ENCODE measurements at places on chromosomes 6 and 20. TPM values are rescaled to one million over a fixed set of nuclear protein-coding genes. Genes with fewer than 3 reads are reported as not detected.

DNA sequence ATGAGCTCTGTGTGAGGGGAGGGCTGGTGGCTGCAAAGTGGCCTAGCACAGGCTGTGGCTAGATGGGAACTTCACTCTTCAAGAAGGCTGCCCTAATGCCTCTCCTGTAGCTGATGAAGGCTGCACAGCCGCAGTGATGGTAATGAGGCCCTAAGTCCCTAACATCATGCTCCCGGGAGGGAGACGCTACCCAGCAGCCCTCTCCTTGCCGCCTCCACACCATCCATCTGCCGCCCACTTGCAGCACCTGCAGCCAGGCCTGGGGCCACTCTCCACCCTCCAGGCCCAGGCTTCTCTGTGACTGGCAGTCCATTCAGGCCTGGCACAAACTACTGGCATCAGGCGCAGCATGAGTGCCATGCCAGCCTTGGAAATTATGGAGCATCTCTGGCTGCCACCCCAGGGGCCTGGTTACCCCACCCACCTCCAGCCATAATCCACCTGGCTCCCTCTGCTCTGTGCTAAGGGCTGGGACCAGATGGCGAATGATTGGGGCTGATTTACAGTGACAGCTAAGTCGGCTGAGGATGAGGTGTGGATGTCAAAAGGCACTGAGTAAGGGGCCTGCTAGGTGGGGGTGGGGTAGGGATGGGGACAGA is 284.2 kb downstream of the LRFN2 start:
- DNase-seq: no peak

GRCh38 chr6:37130704-37131103 is 39.2 kb upstream of the PIM1 start:
- DNase-seq: no peak

The PRL gene
- total RNA-seq: not detected

The CST2 gene
- total RNA-seq: not detected

The GSTA3 gene
- not detected for total RNA-seq

- no peak for DNase-seq
Observed at GRCh38 chr6:28011722-28012121, 54.7 kb downstream of the OR2B6 start.

The TRAPPC3L gene
- total RNA-seq: not detected

The TUBB2B gene
- total RNA-seq: 2.4 TPM

GRCh38 chr6:166907871-166908806 is 48.2 kb downstream of the RNASET2 start:
- no peak for DNase-seq

The FKBP1C gene
- not detected for total RNA-seq

GRCh38 chr20:61539706-61540360 is 287.8 kb downstream of the CDH4 start:
- DNase-seq: no peak

GRCh38 chr20:33211817-33212424 is 5.2 kb upstream of the BPIFA3 start:
- DNase-seq: no peak

- DNase-seq: no peak
Observed at GRCh38 chr6:72560721-72561593, 60.9 kb upstream of the KCNQ5 start.

GRCh38 chr20:16415071-16416053 is 157.9 kb downstream of the KIF16B start:
- DNase-seq: no peak

The TBX18 gene
- not detected for total RNA-seq

DNA sequence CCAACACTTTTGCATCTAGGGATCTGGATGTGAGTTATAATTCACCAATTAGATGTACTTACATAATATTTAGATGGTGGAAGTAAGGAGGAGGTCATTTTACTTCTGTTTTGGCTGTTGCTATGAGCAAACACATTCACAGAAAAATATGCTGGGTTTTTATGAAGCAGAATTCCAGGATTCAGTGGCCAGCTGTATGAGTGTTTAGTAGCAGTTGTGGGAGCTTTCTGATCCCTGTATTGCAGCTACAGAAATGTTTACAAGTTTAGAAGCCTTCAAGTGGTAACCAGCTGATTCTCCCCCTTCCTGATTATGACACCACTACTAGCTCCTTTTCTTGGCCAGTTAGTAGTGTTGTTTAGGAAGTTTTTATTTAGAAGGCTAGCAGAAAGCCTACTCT is 177.0 kb downstream of the TENT5A start:
- no peak for DNase-seq

The C4A gene
- total RNA-seq: 14.5 TPM

DNA sequence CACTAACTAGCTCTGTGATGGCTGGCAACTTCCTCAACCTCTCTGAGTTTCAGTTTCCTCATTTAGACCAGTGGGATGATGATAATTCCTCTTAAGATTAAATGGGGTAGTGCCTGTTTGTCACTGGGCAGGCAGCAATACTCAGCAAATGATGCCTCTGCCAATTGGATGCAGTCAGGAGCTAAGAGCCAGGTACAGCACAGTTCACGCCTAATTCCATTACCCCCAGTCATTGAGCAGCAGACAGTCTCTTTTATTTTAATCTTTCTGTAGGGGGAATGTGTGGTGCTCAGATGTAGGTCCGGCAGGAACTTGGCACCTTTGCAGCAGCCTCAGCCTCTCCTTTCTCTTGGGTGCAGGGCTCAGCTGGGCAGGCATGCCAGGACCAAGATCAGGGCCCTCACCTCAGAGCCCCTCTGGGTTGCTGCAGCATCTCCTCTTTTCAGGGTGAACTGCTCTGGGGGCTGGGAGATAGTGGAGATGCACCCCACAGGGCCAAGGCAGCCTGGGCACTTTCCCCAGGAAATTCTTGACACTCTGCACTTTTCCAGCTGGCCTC is 243.8 kb downstream of the LRFN2 start:
- DNase-seq: peak; percentile 19

The OXT gene
- not detected for total RNA-seq

DNA sequence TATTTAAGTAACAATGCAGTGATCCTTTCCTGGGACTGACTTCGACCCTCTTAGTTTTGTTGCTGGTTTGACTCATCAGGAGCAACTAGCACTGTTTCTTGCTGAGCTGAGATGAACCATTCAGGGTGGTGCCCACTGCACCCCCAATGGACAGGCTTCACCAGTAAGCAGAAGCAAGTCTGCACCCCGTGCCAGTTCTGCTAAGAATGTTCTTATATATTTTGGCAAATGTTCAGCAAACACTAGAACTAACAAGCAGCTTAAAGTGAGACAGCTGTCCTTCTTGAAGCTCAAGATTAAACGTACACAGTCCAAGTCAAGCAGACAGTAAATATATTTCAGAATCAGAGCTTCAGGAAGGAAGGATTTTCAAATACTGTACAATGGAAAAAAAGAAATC is 561.3 kb upstream of the CDH4 start:
- DNase-seq: no peak

DNA sequence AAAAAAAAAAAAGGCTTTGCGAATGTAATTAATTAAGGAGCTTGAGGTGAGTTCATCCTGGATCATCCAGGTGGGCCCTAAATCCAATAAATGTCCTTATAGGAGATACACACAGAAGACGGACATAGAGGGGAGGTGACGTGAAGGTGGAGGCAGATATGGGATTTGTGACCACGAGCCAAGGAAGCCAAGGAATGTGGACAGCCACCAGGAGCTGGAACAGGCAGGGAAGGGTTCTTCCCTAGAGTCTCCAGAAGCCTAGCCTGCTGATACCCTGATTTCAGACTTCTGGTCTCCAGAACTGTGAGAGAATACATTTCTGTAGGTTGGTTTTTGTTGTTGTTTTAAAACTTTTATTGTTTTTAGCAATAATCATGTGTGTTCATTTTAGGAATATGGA is 6.7 kb upstream of the ATRN start:
- no peak for DNase-seq

The CABLES2 gene
- total RNA-seq: 7.2 TPM

The BPIFA1 gene
- not detected for total RNA-seq

- no peak for DNase-seq
Observed at GRCh38 chr6:4971851-4972250, 32.0 kb downstream of the RPP40 start.

- no peak for DNase-seq
Observed at GRCh38 chr6:144305985-144306384, 20.9 kb downstream of the UTRN start.

- DNase-seq: no peak
Observed at GRCh38 chr6:43296780-43297497, 1.1 kb upstream of the SLC22A7 start.

- no peak for DNase-seq
Observed at GRCh38 chr6:16690608-16691142, 70.6 kb downstream of the ATXN1 start.

The SLC26A8 gene
- not detected for total RNA-seq

- no peak for DNase-seq
Observed at GRCh38 chr6:159854959-159855358, 35.8 kb upstream of the MAS1 start.

GRCh38 chr20:44841955-44842354 is 31.6 kb upstream of the RIMS4 start:
- DNase-seq: no peak

- DNase-seq: no peak
Observed at GRCh38 chr20:38514185-38514584, 41.5 kb downstream of the RALGAPB start.

DNA sequence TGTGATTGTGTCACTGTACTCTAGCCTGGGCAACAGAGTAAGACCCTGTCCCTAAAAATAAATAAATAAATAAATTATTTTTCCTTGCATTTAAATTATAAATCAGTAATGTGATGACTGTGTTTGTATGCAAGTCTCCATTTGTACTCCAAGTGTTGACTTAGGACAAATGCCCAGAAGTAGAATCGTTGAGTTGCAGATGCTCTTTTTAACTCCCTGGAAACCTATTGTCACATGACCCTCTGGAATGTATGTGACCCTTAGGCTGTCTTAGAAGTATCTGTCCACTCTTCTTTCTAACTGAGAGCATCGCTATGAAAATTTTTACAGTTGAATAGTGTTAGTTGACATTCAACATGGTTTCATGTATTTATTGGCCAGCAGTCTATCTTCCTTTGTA is 18.8 kb downstream of the OR2A4 start:
- no peak for DNase-seq

DNA sequence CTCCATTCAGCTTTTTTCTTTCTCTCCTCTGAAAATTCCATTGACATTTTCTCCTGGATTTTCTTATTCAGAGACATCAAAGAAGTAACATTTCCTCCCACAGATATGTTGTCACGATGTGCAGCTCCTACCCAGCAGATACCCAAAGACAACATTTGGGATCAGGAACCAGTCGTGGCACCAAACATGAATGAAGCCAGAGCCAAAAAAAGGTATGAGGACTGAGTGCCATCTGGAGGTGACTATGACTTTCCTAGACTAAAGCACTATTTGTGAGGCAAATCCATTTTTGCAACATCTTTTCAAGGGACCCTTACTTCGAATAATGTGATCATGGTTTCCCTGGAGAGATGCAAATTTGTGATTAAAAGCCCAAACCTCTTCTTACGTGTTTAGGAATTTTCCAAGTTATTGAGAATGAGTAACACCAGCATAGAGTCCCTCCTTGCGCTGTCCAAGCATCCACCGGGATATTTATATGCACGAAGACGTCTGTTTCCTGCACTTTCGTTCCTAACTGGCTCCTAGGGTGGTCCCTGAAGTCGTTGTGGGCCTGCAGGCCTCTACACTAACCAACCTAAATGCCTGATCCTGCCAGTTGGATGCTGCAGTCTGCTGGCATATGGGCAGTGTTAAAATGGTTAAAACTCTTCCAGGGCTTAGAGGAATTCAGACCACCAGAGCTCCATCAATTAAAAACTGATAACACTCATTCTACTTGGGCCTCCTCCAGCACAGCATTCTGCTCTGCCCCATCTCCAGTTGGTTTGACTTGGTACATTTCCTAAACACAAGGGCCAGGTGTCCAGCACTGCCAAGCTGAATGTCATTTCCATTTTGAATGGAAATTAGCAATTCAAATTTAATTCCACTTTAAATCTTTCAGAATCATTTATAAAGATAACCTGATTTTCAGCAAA is 256.6 kb downstream of the C6orf118 start:
- no peak for DNase-seq

The MPIG6B gene
- total RNA-seq: not detected

The OR2H1 gene
- not detected for total RNA-seq

The SLC44A4 gene
- total RNA-seq: 64.4 TPM

The COL9A1 gene
- total RNA-seq: not detected

The MUCL3 gene
- not detected for total RNA-seq

- no peak for DNase-seq
Observed at GRCh38 chr6:43706788-43707187, 19.2 kb upstream of the MRPS18A start.

The CRISP3 gene
- total RNA-seq: not detected

- no peak for DNase-seq
Observed at GRCh38 chr6:45727819-45728449, 287.7 kb downstream of the CLIC5 start.

GRCh38 chr6:22320750-22321149 is 23.9 kb upstream of the PRL start:
- no peak for DNase-seq

- DNase-seq: no peak
Observed at GRCh38 chr6:29666826-29667130, 9.9 kb downstream of the MOG start.

The CGA gene
- not detected for total RNA-seq

The BACH2 gene
- 26.4 TPM for total RNA-seq

GRCh38 chr6:148671085-148671484 is 75.7 kb upstream of the UST start:
- no peak for DNase-seq

The MUC21 gene
- not detected for total RNA-seq

The EFCAB8 gene
- not detected for total RNA-seq

DNA sequence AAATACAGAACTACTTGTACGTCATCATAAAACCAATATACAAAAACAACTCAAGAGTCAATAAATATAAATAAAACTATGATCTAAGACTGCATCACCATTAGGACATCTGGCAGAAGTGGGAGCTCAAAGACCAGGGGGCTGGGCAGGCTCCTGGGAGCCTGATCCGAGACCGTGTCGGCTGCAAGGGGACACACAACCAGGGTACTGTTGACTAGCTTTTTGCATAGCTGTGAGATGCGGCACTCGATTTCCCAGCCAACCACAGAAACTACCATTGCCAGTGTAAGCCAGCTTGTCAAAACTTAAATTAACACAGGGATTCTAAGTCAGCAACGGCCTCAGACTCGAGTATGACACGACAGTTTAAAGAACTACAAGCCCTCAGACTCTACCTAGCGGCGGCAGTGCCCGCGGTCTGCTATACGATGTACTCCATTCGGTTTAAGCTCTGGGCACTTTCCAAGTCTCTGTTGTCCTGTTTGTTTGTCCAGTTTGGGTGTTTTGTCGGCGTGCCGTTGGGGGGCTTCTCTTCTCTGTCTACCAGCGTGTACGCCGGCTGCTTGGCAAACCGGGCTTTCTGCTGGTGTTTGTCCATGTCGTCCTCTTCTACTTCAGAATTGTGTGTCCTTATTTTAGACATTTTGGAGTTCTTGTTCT is 34.6 kb downstream of the JAG1 start:
- DNase-seq: no peak

DNA sequence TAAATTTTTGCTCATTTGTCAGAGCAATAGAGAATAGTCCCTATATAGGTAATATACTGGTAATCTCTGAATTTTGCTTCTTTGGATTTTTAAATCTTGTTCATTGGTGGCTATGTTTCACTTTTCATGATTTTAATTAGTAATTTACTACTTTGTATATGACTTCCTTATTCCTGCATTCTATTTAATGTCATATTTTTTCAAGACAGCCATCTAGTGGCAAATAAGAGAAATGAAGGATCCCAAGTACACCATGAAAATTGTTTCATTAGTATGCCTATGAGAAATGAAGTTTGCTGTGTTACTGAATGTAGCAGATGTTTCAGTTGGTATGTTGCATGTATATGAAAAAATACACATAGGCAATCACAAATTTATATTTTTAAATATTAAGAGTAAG is 82.4 kb downstream of the ZNF292 start:
- DNase-seq: no peak

- DNase-seq: peak; percentile 40
Observed at GRCh38 chr6:31898383-31899011, 999 bp upstream of the EHMT2 start.

Data from Peyer's patch (tissue), 4 donors.